ENCODE measurements at places on chromosomes 13 and 19.

- DNase-seq = peak; percentile 50
Observed at GRCh38 chr19:3556978-3557460, 367 bp downstream of the MFSD12 start.

GRCh38 chr13:35594096-35594495, 117.6 kb upstream of the MAB21L1 start:
- no peak for DNase-seq

DNA sequence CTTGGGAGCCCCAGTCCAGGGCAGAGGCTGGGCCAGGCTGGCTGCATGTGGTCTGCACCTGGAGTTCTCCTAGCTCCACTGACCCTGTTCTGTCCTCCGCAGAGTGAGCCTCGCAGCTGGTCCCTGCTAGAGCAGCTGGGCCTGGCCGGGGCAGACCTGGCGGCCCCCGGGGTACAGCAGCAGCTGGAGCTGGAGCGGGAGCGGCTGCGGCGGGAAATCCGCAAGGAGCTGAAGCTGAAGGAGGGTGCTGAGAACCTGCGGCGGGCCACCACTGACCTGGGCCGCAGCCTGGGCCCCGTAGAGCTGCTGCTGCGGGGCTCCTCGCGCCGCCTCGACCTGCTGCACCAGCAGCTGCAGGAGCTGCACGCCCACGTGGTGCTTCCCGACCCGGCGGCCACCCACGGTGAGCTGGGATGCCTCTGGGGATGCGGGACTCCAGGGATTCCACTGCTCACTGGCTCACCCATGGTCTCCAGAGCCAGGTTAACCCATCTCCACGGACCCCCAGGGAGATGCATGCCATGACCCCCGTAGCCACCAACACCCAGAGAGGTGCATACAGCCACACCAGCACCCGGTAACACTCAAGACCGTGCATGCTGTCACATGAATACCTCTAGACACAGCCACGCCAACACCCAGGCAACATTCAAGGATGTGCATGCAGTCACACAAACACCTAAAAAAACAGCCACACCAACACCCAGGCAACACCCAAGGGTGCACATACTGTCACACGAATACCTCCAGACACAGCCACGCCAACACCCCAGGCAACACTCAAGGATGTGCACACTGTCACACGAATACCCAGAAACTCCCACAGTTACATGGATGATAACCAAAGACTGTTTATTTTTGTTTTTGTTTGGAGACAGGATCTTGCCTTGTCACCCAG, 8.2 kb downstream of the PKN1 start:
- no peak for DNase-seq

DNA sequence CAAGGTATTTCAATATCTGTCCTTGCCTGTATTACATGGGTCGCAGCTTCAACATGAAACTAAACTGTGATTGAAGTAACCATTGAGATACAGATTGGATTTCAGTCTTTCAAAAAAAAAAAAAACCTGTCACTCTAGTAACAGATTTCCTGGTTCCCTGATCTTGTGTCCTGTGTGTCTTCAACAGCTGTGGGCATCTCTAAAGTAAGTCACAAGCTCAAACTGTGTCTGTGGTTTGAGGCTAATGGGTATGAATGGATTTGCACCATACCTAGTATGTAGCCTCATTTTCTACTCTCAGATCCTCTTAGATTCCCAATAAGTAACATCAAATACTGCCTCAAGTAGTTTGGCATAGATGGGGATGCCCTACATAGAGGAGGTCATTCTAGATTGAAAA, 300.1 kb downstream of the COG6 start:
- no peak for DNase-seq

- DNase-seq = no peak
Observed at GRCh38 chr13:60275208-60275607, 111.5 kb upstream of the DIAPH3 start.

DNA sequence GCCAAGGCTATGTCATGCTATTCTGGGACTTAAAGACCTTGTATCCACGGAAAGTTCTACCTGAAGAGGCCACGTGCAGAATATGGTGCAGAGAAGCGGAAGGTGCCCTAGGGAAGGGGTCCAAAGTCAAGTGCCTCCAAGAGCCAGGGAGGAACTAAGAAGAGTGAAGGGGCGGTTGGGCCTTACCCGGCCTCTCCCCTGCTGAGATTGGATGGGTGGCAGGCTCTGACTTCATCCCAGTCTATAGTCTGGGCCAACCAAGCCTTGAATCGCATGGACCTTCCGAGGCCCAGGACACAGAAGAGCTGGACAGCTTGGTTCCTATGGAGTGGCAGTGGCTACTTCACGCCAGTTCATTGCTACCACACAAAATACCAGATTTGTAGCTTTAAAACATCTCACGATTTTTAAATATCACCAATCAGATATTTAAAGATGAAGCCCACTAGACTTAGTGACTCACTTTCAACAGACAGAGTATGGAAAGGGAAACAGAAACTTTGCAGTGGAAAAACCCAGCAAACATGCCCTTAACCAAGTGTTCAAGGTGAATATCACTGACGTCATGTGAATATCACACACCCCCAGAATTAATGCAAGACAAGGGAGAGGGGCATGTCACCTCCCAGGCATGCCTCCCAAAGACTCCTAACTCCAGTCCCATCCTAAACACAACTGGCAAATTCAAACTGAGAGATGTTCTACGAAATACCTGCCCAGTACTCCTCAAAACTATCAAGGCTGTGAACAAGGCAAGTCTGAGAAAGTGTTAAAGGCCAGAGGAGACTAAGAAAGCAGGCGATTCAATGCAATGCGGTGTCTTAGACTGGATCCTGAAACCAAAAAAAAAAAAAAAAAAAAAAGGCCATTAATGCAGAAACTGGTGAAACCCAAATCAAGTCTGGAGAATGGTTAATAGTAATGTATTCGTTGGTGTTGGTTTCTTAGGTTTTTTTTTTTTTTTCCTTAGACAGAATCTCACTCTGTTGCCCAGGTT, 10.2 kb downstream of the C19orf12 start:
- DNase-seq = no peak

- no peak for DNase-seq
Observed at GRCh38 chr13:24145240-24145639, 15.3 kb upstream of the SPATA13 start.

DNA sequence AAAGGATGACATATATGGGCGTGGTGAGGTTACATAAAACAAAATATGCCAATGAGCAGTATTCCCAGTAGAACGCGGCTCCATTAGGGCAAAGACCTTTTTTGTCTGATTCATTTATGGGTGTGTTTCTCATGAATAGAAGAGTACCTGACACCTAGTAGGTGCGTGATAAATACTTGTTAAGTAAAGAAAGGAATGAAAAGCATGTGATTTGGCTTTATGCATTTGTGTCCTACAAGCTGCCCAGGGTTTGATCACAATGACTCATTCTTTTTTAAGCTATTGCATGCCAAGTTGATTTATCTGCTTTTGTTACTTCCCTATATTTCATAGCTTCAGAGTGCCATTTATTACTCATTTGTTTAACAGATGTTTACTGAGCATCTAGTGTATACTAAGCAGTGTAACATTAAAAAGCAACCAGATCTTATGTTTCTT, 19.1 kb upstream of the KCTD4 start:
- no peak for DNase-seq

GRCh38 chr19:11552666-11553372, 6.2 kb downstream of the ELOF1 start:
- no peak for DNase-seq

DNA sequence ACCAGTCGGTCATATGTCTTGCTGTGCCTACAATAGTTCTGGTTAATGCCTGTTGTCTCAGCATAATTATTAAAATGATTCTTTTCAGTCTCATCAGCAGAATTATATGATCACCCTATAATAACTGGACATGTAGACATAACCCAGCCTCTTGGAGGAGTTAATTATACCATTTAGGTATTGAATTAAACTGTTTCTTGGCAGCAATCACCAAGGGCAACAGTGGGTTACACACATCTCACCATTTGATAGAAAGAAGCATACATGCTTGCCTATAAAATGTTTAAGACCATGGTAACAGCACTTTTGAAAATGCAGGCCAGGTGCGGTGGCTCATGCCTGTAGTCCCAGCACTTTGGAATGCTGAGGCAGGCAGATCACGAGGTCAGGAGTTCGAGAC, 184.6 kb downstream of the RGCC start:
- DNase-seq = no peak

DNA sequence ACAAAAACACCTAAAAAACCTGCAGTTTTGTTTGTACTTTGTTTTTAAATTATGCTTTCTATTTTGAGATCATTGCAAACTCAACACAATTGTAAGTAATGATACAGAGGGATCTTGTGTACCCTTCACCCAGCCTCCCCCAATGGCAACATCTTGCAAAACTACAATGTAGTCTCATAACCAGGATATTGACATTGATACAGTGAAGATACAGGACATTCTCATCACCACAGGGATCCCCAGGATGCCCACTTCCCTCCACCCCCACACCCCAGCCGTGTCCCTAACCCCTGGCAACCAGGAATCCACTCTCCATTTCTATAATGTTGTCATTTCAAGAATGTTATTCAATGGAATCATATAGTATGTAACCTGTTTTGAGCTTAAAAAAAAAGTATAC, 10.3 kb upstream of the C5AR2 start:
- no peak for DNase-seq

- no peak for DNase-seq
Observed at GRCh38 chr13:99501848-99502301, 603 bp downstream of the TM9SF2 start.

DNA sequence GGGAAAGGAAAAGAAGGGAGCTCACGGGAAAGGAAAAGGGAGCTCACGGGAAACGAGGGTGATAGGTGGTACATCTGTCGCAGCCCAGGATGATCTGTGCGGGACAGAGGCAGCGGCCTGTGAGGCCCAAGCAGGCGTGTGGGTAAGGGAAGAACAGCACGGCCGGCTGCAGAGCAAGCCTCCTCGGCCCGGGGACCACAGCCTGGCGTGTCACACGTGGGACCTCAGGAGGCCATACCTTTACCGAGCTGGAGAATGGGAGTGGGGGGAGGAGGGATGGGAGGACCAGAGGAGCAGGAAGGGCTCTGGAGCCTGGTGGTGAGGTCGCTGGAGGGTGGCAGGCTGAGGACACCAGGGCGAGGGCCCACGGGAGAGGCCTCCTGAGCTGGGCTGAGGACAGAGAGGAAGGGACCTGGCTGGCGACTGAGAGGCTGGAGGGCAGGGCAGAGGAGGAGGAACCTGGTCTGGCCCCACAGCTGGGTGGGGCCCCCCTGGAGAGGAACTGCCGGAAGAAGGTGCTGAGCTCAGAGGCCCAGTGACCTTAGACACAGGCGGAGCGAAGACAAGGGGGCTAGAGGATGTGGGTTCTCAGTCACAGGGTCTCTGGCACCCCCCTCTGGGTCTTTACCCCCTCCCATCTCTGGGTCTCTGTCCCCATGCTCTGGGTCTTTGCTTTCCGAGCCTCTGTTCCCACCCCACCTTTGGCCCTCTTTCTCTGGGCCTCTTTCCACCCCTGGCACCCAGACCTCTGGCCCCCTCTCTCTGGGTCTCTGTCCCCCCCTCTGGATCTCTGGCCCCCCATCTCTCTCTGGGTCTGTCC, 2.9 kb upstream of the FTL start:
- DNase-seq = no peak

Measured in stimulated activated CD4-positive, alpha-beta T cell treated with anti-CD3 and anti-CD28 coated beads, Interleukin-1b, Interleukin-23, amount 100 ng/mL, for 1 hour (primary cell).